ENCODE measurements at places on chromosomes 6 and 20.

DNA sequence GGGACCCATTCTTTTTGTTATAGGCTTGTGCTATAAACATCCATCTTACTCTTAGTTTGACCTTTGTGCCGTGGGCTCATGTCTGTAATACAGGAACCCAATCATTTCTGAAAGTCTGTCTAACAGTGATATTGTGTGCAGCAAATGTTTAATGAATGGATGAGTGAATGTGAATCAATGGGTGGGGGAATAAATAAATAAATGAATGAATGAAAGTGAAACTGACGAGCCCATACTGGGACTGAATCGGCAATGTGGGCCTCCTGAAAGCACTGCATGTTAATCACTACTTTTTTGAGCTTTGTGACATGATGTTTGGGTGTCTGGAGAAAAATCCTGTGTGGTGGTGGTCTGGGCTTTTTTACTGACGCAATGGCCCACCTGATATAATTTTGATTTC, 175.0 kb downstream of the GMPR start:
- no peak for DNase-seq

DNA sequence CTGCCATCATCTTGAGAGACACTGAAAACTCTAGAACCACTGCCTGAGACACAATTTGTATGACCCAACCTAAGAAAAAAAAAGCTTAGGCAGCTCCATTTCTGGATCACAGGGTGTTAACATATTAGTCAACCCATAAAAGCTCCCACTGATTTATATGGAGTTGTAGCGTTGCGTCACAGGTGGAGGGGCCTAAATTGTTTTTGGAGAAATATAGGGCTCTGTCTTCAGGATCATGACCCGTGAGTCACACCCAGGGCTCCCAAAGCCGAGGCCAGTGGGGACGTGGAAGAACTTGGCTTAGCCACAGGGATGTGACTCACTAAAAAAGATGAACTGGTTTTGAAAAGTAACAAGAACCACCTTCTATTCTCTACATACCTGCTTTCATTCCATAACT, 116.5 kb upstream of the BMP2 start:
- no peak for DNase-seq

DNA sequence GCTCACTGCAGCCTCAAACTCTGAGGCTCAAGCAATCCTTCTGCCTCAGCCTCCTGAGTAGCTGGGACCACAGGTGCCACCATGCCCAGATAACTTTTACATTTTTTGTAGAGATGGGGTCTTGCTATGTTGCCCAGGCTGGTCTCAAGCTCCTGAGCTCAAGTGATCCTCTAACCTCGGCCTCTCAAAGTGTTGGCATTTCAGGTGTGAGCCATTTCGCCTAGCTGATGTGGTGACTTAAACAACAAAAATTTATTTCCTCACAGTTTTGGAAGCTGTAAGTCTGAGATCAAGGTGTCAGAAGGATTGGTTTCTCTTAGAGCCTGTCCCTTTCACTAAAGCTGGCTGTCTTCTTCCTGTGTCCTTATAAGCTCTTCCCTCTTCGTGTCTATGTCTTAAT, 15.0 kb upstream of the JARID2 start:
- DNase-seq = no peak

- no peak for DNase-seq
These were observed 21.2 kb upstream of the BHLHE23 start for GRCh38 chr20:63027922-63028389.

- DNase-seq = peak; percentile 8
These were observed 168.9 kb upstream of the CENPW start for GRCh38 chr6:126170978-126171382.

DNA sequence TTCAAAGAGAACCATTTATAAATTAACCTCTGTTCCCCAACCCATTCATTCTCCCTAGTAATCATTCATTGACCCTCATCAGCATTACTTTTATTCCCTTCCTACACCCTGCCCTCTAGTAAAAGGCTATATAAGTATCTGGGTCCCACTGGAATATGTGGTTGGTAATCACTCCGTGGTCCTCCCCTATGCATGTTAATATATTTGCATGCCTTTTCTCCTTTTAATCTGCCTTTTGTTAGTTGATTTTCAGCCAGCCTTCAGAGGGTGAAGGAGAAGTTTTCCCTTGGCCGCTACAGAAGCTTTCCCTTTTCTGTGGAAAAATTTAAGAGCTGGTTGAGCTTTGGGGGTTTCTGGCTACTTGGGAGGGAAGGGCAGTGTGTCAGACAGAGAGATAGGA, 585.6 kb downstream of the UTRN start:
- no peak for DNase-seq

- DNase-seq = no peak
These were observed 112.8 kb downstream of the DACT2 start for GRCh38 chr6:168206661-168207274.

- no peak for DNase-seq
These were observed 72.4 kb downstream of the TOX2 start for GRCh38 chr20:43987018-43987417.

DNA sequence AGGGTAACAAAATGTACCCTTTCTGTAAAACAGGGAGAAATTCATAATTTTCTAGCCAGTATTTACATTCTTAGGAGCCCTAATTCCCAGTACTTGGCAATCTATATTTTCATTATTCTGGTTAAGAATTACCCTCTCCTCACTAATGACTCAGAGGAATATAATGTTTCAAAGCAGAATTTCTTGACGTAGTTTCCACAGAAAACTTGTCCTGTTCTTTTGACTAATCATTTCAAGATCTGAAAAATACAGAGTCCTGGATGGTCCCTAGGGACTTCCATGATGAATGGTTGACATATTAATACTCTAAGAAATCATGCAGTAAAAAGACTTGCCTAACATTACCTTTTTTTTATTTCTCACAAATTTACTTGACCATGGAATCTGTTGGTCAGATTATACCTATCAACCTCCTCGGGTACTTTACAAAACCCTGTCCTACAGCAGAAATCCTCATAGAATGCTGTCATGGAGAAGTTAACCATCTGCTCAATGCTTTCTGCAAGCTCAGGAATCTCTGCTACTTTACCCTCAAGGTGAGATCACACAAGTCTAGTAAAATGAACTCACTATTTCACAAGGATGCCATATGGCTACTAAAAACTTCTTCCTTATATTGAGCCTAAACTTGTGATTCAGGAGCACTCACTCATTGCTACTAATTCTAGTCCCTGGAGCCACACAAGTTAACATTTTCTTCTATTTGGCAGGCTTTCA, 202.1 kb upstream of the CNR1 start:
- no peak for DNase-seq

DNA sequence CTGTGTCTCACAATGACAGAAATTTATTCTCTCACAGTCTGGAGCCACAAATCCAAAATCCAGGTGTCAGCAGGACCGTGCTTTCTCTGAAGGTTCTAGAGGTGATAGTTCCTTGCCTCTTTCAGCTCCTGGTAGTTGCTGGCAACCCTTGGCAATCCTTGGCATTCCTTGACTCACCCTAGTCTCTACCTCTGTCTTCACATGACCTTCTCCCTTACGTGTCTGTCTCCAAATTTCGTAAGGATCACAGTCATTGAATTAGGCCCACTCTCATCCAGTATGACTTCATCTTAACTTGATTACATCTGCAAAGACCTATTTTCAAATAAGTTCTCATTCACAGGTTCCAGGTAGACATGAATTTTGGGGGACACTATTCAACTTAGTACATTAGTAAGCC, 143.1 kb downstream of the CEP57L1 start:
- no peak for DNase-seq

- DNase-seq = peak; percentile 24
These were observed 3.9 kb downstream of the NOL4L start for GRCh38 chr20:32580970-32581838.

DNA sequence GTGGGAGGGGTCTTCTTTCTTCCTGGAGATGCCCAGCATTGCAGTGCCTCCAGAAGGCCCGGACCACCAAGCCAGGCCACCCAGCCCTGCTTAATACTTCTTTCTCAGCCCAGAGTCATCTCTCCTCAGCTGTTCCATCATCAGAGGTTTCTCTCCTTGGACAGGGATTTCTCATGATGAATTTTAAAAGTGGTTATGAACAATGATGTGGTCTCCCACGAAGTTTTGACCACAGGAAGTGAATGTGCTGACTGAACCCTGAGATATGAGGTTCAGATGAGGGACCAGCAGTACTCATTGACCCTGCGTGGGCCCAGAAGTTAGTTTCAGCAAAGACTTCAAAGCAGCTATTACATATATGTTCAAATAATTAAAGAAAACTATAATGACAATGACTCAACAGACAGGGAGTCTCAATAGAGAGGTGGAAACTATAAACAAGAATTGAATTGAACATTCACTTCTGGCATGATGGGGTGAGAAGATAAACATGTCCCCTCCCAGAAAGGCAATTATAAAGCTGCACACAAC, 114.5 kb upstream of the SLC22A16 start:
- DNase-seq = no peak

DNA sequence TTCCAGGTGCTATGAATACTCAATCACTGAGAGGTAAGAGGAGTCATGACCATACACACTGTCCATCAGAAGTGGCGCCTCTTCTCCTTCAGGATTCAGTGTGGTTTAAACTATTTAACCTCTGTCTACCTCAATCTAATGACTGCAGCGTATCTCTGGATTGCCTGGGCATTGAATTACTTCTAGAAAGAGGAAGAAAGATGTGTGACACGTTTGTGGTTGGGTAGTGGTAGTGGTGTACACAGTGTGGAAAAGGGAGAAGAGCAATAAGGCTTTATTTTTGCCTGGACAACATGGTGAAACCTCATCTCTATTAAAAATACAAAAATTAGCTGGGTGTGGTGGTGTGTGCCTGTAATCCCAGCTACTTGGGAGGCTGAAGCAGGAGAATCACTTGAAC, 38.0 kb upstream of the ECHDC1 start:
- DNase-seq = no peak

GRCh38 chr6:24464253-24465038, 24.9 kb downstream of the GPLD1 start:
- no peak for DNase-seq

DNA sequence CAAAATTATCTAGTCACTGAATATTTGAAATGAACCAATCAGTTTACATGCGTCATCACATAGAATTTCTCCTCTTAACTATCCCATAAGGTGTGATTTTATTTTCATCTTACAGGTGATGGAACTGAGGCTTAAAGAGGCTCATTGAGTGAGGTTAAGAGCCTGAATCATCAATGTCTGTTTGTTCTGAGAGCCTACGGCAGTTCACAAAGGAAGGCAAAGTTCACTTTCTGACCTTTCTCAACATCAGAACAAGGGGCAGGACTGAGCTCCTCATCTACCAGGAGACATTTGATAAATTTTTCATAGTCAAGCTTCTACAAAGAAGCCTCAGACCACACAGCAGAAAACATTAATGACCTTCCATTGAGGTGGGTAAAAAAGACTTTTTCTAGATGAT, 54.9 kb upstream of the OLIG3 start:
- DNase-seq = no peak

- DNase-seq = no peak
These were observed 152.7 kb downstream of the SH3BGRL2 start for GRCh38 chr6:79783670-79784394.

DNA sequence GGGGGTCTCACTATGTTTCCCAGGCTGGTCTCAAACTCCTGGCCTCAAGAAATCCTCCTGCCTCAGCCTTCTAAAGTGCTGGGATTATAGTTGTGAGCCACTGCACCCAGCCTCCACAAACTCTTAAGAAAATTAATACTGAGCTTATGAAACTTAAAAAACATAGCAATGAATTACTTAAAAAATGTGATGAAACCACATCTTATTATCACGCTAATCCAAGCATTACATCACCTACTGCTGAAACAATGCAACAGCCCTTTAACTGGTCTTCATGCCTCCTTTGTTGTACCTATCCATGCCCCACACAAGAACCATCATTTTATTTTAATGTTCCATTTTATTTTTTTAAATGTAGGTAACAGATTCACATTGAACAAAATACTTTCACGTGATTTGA, 24.9 kb downstream of the SESN1 start:
- DNase-seq = no peak

GRCh38 chr6:25242567-25242966, 36.6 kb upstream of the CARMIL1 start:
- DNase-seq = no peak

DNA sequence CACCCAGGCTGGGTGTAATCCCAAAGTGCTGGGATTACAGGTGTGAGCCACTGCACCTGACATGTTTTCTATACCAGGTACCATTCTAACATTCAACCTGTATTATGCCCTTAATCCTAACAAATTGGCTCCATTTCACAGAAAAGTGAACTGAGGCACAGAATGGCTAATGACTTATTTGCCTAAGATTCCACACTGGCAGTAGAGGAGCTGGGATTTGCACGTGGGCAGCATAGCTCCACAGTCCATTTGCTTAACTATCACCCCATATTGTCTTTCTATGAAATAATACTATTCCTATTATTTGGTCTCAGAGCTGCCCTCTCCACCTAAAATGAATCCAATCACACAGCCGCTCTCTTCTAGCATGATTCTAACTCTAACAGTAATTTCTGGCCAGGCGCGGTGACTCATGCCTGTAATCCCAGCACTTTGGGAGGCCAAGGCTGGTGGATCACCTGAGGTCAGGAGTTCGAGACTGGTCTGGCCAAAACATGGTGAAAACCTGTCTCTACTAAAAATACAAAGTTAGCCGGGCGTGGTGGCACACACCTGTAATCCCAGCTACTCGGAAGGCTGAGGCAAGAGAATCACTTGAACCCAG, 23.3 kb upstream of the MYMX start:
- no peak for DNase-seq

DNA sequence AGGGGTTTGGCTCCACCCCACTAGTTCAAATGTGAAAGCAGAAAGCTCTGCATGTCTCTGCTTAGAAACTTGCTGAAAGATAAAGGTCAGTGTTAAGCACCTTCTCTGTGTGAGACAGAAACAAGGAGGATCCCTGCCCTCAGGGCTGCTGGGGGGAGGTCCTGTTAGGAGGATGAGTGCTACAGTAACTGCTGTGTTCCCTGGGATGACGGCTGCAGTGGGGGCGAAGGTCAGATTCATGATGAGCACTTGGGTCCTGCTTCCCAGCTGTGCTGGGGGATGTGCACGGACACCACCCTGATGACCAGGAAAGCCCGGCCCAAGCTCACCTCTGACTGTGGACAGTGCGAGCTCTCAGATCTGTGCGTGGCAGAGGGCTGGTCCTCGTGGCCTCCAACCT, 252.6 kb downstream of the DLL1 start:
- no peak for DNase-seq

DNA sequence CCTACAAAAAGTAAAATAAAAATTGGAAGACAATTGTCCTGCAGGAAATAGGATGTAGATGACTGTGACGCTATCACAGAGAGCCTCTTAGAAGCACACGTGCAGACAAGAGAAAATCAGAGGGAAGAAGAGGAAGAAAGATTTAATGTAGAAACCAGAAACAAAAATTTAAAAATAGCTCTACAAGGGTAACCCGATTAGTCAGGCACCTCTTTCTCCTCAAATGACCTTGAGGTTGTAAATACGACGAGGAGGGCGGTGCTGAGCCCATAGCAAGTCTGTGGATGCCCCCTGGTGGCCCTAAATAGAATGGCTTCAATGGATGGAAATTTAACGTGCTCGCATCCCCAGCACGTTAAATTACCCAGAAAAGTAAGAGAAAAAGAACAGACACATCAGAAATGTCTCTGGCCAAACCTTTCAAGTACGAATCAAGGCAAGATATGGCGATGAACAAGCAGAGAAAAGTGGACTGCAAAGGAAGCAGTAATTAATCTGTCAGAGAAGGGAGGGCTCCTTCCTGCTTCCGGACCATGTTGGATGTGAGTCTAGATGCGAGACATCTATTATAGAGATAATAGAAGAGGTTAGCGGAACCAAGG, 4.2 kb upstream of the PRPH2 start:
- peak; percentile 81 for DNase-seq

- DNase-seq = no peak
These were observed 10.8 kb downstream of the SGK1 start for GRCh38 chr6:134307075-134307474.

GRCh38 chr6:127301199-127301700, 34.6 kb downstream of the RNF146 start:
- DNase-seq = no peak
